ENCODE measurements at places on chromosomes 12 and 14. TPM values are rescaled to one million over a fixed set of nuclear protein-coding genes. Genes with fewer than 3 reads are reported as not detected.

DNA sequence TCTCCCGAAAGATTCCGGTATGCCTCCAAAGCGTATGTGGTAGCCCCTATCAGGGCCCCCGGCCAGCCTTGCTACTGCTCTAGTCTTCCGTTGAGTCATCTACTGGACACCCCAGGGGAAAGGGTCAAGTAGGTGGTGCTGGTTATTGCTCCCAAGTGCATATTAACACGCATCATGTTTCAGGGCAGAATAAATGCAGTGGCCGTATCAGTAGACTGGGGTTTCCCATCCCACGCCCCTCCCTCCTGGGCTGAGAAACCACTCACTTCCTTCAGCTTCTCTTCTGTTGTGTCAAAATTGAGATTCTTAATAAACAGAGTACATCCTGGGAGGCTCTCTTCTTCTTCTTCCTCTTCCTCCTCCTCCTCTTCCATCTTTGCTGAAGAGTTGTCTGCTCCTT, 39.3 kb downstream of the RBM19 start:
- no peak for DNase-seq

The NANOG gene
- total RNA-seq = not detected

The AQP2 gene
- total RNA-seq = not detected

- no peak for DNase-seq
Observed at GRCh38 chr14:61545726-61546455, 149.4 kb upstream of the HIF1A start.

The MANSC4 gene
- total RNA-seq = not detected

The IL22 gene
- total RNA-seq = not detected

DNA sequence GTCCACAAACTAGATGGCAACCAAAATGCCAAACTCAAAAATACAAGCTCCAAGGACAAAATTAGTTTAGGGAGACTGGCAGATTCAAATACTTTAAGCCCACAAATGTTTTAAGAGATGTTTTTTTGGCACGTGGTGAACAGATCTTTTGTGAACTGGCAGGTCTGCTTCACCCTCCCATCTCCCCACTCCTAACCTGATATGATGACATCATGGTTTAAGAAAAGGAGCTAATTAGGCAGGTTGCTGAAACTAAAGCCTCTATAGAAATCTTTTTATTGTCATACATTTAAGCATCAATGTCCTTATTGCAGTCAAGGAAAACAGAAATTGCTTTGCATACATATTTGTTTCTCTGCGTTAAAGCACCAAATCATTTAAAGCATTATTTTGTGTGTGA, 5.8 kb downstream of the LRIG3 start:
- DNase-seq = no peak
